ENCODE measurements at places on chromosomes 11 and 22.
A peak's percentile ranks its signal among the peaks of the same experiment; 100 is the strongest.

- peak; percentile 34 for DNase-seq
Measured at GRCh38 chr22:37486224-37486845, at the start of gene MFNG. MFNG (minus strand) TSS chr22:37486384; CDS start chr22:37486177, 207 bp downstream.

GRCh38 chr22:38462960-38463784 is 4.7 kb upstream of the KDELR3 start:
- no peak for DNase-seq

GRCh38 chr11:127226949-127227348 is 226.4 kb upstream of the KIRREL3 start:
- no peak for DNase-seq

GRCh38 chr11:13354335-13354734 is 76.7 kb downstream of the BMAL1 start:
- DNase-seq, result no peak

DNA sequence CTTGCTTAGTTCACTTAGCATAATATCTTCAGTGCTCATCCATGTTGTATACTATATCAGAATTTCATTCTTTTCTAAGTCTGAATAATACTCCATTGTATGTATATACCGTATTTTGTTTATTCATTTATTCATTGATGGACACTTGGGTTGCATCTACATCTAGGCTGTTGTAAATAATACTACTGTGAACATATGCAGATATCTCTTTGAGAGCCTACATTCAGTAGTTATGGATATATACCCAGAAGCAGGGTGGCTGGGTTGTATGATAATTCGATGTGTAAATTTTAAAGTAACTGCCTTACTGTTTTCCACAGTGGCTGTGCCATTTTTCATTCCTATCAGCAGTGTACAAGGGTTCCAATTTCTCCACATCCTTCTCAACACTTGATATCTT is 116.5 kb downstream of the TMEM135 start:
- DNase-seq, result no peak

DNA sequence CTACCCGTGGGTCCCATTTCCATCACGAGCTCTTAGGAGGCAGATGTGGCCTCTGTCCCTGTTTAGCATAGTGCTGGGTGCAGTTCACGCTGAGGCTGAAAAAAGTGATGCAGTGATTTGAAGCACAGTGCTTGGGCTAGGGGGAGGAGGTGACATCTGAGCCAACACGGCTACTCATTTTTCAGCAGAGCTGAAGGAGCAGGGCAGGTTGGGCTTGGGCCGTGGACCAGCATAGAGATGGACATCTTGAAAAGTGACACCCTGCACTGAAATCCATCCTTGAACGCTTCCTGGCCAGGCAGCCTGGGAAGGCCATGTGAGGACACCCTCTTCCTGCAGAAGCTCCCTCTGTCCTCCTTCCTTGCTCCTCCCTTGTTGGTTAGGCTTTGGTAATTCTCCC is 66.4 kb downstream of the ADAMTS15 start:
- DNase-seq, result no peak

GRCh38 chr11:25449091-25449490 is 882.8 kb upstream of the ANO3 start:
- peak; percentile 27 for DNase-seq

DNA sequence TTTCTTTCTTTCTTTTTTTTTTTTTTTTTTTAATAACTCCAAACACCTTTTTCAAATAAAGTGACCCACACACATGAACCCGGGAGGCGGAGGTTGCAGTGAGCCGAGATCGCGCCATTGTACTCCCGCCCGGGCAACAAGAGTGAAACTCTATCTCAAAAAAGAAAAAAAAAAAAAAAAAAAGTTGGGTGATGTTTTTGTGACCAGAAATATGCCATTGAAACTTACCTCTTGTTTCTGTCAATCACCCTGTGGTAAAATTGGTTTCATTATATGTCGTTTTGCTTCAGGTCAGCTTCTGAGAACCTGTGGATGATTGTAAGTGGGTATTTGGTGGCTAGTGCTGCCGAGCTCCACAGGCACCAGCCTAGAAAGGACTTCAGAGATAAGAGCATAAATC is 238.8 kb downstream of the TBC1D22A start:
- no peak for DNase-seq

DNA sequence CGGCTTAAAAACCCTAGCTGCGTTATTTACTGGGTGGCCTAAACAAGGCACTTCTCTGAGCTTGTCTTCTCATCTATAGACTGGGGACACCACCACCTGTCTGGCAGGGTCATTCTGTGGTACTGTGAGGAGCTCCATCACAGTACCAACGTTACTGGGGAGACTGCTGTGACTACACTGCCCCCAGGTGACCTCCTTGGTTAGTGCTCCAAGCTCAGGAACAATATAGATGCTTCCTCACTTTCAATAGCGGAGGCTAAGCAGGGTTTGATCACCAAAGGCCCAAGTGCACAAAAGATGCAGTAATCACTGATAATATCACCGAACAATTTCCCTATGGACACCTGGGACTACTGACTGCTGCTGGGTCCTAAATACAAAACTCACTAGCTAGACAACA is 18.8 kb downstream of the PRPF19 start:
- no peak for DNase-seq

- no peak for DNase-seq
Measured at GRCh38 chr11:86658534-86658933, 13.9 kb downstream of the ME3 start.

- no peak for DNase-seq
Measured at GRCh38 chr11:14417617-14418374, 58.8 kb upstream of the RRAS2 start.

GRCh38 chr11:68460741-68461574 is at the start of gene PPP6R3:
PPP6R3 (plus strand) TSS chr11:68460752; CDS start chr11:68537665, 76,913 bp downstream.
- peak; percentile 29 for DNase-seq

DNA sequence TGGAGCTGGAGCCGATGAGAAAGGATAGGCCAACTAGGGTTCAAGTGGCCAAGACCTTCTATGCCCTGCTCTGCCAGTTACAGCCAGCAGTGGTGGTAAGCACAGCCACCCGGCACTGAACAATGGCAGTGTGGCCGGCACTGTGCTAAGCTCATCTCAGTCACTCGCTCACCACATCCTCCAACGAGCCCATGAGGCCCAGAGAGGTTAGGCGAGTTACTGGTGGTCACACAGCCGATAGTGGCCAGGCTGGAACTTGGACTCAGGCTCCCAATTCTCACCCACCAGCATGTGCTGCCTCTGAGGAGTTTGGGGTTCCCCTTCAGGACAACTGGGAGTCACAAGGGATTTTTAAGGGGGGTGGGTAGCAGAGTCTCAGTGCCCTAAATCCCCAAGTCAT is 66.4 kb downstream of the IGLL1 start:
- no peak for DNase-seq

DNA sequence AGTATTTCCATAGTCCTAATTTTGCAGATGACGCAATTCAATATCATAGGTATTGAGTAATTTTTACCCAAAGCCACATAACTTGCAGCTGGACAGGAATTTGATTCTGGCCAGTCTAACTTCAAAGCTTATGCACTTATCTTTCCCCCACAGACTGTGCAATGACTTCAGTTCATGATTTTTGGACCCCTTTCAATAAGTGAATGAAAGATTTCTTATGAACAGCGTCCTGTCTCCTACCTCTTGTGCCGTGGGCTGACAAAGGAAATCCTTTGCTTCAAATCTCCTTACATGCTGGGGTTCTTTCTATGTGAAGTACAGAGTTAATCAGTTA is 217.7 kb upstream of the KIRREL3 start:
- DNase-seq, result no peak

DNA sequence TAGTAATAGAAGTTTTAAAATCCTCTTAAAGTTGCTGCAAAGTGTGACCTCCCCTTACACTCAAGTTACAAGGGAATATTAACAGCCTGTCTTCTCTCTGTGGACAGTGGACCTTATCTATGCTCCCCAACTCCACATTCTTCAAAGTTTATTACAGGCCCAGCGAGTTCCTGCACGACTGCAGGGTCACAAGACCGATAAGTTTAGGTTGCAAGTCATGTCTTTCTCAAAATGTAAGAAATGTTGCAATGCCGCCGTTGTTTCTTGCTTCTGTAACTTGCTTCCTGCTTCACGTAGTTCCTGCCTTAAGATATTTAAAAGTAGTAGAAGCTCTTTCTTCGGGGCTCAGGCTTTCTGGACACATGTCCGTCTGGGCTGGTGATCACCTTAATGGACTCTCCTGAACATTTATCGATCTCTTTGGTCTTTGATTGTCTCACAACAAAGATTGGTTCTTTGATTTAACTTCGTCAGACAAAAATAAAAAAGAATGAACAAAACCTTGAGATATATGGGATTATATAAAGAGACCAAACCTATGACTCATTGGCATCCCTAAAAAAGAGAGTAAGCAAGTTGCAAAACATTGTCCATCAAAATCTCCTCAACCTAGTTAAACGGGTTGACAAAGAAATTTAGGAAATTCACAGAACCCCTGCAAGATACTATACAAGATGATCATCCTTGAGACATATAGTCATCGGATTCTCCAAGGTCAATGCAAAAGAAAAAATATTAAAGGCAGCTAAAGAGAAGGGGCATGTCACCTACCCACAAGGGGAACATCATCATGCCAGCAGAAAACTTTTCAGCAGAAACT is 45.4 kb upstream of the GLYAT start:
- DNase-seq, result no peak

DNA sequence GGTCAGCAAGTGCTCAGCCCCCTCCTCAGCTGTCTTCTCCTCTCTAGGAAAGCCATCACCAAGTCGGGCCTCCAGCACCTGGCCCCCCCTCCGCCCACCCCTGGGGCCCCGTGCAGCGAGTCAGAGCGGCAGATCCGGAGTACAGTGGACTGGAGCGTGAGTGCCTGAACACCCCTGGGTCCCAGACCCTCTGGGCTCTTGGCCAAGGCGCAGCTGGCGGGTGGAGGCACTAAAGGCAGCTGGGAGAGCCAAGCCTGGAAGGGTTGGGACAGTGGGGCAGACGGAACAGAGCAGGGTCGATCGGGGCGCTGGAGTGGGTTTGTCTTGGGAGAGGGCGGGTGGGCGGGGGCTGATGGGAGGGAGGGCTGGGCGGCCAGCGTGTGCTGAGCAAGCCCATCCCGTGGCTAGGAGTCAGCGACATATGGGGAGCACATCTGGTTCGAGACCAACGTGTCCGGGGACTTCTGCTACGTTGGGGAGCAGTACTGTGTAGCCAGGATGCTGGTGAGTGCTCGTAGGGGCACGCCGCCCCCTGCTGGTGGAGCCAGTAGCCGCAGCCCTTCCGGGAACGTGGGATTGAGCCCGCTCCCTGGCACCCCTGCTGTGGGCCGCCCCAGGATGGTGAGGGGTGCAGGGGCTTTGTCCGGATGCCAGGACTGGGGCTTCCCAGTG is 14.1 kb upstream of the MDK start:
- DNase-seq, result peak; percentile 78

GRCh38 chr11:39209981-39210380 is 2249.5 kb downstream of the LRRC4C start:
- no peak for DNase-seq

DNA sequence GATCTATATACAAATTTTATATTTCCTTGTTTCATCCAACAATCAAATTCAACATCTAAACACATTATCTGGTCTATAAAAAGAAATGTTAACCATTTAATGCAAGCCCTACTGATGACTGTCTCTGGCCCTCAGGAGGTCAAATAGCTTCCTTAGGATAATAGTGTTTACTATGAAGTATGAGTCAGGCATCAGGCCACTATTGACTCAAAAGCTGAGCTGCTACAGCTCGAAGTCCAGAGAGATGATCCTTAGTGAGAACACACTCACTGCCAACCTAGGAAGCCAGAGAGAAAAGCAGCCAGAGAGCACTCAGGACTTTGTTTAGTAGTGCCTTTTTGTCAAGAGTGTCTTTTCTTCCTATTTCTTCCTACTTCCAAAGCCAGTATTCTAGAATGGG is 171.8 kb downstream of the SOX6 start:
- DNase-seq, result no peak

GRCh38 chr11:121451178-121451985 is 732 bp upstream of the SORL1 start:
- DNase-seq, result no peak

DNA sequence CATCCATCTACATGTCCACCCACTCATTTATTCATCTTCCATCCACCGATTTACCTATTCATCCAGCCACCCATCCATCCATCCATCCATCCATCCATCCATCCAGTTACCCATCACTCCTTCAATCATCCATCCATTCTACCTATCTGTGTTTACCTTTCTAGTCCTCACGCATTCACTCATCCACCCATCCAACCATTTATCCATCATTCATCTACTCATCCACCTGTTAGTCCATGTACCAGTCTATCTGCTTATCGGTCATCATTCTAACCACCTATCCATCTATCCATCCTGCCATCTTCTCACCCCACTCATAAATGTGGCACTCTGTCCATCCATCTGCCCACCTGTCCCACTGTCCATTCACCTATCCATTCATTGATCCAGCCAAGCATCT is 21.9 kb upstream of the MYEOV start:
- no peak for DNase-seq

DNA sequence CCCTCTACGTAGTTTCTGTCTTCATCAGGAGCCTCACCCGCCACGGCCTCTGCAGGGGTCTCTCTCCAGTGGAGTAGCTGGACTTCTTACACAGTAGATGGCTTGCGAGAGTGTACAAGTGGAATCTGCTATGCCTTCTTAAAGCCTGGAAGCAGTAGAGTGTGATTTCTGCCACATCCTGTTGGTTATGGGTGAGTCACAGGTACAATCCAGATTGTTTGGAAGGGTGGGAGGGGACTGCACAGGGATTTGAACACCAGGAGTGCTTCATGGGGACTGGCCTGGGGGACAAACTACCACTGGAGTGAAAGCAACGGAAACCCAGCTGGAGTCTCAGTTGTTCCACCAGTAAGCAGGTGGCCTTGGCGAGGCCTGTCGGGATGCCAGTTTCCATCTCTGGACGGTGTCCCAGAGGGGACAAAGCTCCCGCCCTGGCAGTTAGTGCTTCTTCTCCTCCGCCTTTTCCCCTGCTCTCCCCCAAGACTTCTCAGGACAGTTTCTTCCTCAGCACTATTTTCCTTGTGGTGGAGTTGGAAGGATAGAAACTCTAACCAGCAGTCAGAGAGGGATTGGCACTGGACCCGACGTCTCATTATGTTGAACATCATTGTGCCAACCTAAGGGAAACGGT is 85.0 kb upstream of the RCN1 start:
- no peak for DNase-seq

- DNase-seq, result no peak
Measured at GRCh38 chr11:94884376-94884775, 89.0 kb downstream of the CWC15 start.

Measured in hindlimb muscle (tissue), 1 donor.